ENCODE measurements at places on chromosomes 3 and 15.

GRCh38 chr3:82462977-82463376 lies 701.5 kb upstream of the GBE1 start:
- DNase-seq: peak; percentile 60

DNA sequence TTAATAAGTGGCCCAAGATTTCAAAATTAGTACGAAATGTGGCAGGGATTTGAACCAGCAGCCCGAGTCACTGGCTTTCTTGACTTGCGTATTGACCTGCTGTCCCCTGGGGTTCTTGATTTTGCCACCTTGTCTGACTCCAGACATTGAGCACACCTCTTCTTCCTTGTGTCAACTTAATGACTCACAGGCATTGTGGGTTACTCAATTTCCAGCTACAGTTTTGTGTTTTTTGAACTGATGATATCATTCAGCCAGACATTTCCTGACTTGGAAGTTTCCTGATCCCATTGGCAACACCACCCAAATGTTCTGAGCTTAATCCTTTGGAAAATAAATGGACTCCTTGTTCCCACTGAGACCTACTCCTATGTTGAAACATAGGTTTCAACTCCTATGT lies 64.2 kb downstream of the MOBP start:
- DNase-seq: no peak

GRCh38 chr3:13161021-13161759 lies 88.0 kb upstream of the IQSEC1 start:
- DNase-seq: no peak

GRCh38 chr15:26298659-26299170 lies 435.6 kb upstream of the ATP10A start:
- DNase-seq: no peak

GRCh38 chr3:98573181-98573728 lies 20.2 kb downstream of the CPOX start:
- peak; percentile 35 for DNase-seq

GRCh38 chr3:12907296-12907695 lies 65.9 kb upstream of the RPL32 start:
- DNase-seq: no peak

All from NCI-H69 (cell line).